ENCODE measurements at places on chromosomes 4 and X. TPM values are rescaled to one million over a fixed set of nuclear protein-coding genes. Genes with fewer than 3 reads are reported as not detected.

- no peak for DNase-seq
These were observed 13.7 kb upstream of the ZBTB33 start for GRCh38 chrX:120236687-120237479.

DNA sequence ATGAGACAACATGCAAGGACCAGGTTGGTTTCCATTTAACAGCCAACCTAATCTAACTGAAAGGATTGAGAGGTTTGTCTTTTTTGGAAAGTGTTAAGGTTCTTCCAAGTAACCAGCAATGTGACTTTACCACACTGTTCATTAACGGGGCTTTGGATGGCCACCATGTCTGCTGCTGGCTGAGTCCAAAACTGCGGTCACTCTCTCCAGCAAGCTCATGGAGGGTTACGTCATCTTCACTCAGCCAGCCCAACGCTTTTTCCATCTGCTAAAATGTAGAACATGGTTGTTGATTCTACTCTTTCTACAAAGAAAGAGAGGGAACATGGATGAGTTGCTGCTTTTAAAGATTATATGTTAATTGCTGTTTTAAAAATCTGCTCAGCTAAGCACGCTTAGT lies 11.0 kb downstream of the PKD2 start:
- peak; percentile 87 for DNase-seq

DNA sequence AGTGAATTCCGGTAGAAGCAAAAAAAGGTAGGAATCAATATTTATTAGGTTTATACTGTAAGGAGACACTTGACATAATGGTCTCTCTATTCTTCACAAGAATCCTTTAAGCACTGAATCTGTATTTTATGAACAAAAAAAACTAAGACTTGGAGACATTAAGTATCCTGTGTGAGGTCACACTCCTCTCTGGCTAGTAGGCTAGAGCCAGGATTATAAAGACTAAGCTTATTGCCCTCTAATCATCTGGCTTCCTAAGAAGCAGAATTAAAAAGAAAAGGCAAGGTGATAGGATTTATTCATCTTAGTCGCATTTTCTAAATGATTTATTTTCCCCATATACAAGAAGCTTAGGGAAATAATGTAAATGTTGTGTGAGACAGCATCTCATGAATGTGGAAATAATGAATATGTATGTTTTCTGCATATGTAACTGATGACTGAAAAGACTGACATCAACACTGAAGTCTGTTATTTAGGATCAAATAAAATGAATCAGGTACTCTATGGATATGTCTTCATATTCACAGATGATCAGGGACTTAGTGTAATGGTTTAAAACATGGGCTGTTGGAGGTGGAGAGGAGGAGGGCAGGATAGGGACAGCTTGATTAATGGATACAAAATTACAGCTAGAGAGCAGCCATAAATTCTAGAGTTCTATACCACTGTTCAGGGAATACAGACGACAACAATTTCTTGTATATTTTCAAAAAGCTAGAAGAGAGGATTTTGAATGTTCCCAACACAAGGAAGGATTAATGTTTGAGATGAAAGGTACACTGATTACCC lies 30.4 kb upstream of the PRKG2 start:
- DNase-seq: no peak

DNA sequence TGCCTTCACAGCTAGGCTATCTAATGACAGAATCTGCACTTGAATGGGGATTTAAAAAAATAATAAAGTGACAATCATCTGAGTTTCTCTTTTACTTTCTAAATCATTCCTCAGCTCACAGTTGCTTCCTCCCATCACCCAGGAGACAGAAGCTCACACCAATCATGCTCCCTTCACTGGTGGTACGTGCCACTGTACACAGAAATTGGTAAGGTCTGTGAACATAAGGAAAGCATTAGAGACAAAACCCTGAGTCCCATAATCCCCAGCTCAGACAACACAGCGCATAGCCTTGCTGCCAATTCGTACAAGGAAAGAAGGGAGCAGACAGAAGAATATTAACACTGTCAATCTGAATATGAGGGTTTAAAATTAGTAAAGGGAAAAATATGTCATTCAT lies 133.1 kb downstream of the IDS start:
- peak; percentile 55 for DNase-seq

- peak; percentile 19 for DNase-seq
These were observed 11.8 kb downstream of the CASP6 start for GRCh38 chr4:109691411-109691920.

DNA sequence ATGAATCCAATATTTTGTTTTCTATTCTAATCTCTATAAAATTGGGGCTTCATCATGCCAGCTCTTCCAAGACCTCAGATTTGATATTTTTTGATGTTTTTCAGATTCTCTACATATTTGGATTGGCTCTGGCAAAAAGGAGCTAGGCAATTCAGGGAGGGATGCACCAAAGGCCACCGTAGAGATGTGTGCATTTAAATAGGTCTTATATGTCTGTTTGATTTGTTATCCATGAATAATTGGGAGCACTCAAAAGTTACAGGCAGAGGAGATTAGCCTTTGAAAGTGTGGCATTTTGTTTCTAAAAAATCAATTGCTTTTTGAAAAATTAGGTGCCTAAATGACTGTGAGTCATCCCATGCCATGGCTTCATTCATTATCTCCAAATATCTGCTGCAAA lies 147.1 kb upstream of the RPS6KA6 start:
- no peak for DNase-seq

GRCh38 chr4:121554382-121554781 lies 142.4 kb downstream of the ANXA5 start:
- no peak for DNase-seq

DNA sequence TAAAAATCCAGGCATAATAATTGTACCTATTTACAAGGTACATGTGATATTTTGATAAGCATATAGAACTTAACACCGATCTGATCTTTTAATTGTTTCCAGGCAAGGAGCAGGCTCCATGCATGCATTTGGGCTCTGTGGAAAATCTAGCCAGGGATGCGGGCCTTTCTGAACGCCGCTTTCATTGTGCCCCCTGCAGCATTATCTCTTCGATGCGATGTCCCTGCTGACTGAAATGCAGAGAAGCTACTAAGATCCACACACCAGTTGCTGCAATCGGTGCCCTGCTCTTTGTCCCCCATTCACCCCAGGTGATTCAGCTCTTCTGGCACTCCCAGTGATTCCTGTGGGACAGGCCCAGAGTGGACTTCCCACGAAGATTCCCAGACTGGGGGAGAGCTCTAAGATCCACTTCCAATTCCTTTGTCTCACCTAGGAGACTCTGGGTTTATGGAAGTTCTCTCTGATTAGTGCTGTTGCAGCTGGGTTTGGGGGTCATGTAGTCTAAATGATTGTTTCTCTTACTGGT lies 254.3 kb upstream of the AGA start:
- no peak for DNase-seq

GRCh38 chr4:79399076-79399475 lies 9.0 kb downstream of the GK2 start:
- DNase-seq: no peak

DNA sequence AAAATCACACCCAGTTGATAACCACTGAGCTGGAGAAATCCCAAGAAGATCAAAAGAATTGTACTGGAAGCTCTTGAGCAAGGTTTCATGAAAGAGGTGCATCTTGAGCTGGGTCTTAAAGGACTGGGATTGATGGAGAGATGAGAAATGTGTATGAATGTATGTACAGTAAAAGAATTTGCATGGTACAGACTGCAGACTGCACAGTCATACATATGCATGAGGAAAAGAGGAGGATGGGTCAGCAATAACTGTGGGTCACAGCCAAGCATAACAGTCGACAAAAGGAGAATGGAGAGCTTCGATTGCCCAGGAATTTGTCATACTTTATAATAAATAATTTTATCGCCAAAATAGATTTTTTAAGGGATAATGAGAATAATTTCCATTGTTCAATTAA lies 4.8 kb upstream of the RELL1 start:
- no peak for DNase-seq

- no peak for DNase-seq
These were observed 34.0 kb downstream of the BMP2K start for GRCh38 chr4:78809928-78810835.

DNA sequence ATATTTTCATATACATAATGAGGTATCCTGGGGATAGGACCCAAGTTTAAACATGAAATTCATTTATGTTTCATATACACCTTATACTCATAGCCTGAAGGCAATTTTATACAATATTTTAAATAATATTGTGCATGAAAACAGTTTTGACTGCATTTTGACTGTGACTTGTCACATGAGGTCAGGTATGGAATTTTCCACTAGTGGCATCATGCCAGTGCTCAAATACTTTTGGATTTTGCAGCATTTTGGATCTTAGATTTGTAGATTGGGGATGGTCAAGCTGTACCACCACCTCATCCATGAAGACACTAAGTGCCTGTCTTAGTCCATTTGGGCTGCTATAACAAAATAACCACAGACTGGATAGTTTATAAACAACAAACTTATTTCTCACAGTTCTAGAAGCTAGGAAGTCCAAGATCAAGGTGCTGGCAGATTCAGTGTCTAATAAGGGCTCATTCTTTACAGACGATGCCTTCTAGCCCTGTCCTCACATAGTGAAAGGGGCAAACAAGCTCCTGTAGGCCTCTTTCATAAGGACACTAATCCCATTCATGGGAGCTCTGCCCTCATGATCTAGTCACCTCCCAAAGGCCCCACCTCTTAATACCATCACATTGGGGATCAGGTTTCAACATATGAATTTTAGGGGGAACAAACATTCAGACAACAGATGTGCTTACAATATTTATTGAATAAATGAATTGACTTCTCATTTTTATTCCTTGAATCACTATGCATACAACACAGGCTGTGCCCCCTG lies 9.4 kb downstream of the NUDT6 start:
- no peak for DNase-seq

The PPP1R3F gene
- total RNA-seq: 31.2 TPM

The PAGE4 gene
- not detected for total RNA-seq

The SULT1E1 gene
- total RNA-seq: not detected

The SLC9B1 gene
- total RNA-seq: 1.1 TPM

The GYPE gene
- not detected for total RNA-seq

The ZFX gene
- 52.4 TPM for total RNA-seq
